ENCODE measurements at places on chromosomes 1 and 21.

DNA sequence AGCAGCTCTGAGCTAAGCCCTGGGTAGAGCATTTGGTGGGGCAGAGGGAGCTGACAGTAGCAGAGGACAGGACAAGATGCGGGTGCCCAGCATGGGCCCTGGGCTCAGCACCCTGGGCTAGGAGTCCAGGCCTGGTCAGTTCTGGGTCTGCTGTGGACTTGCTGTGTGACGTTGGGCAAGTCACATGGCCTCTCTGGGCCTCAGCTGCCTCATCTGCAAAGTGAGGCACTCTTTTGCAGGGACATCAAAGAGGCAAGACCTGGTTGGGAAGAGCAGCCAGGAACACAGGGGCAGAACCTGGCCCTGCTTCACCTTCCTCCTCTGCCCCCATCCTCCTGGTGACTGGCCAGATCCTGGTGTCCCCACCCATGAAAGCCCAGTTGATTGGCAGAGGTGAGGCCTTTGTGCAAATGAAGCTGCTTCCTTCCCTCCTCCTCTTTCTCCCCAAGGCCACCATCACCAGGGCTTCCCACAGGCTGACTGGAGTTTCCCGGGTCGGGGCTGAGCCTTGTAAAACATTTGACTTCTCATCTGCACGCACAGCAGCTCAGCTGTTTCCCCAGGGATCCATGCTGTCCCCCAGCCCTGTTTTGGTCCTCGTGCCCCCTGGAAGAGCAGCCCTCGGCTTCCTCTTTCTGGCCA is 350.5 kb downstream of the MATN1 start:
- no peak for DNase-seq

DNA sequence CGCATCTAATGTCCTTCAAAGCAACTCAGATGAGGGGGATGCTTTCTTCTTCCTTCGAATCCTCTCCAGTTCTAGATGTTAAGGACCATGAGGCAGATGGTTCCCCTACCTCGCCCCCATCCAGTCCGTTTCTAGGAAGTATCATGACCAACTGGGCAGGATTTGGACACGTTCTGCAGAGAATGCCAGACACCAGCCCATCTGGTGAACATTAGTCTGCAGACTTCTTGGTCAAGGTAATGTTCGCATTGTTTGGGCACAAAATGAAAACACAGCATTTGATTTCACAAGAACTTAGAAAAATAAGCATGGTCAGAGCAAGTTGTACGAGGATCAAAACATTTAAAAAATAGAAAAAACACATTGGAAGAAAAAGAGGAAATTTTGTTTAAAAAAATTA is 25.4 kb upstream of the ADARB1 start:
- DNase-seq, result no peak

- DNase-seq, result no peak
Measured at GRCh38 chr1:205420938-205421337, 918 bp downstream of the LEMD1 start.

- DNase-seq, result no peak
Measured at GRCh38 chr1:36782785-36783184, 251.5 kb downstream of the GRIK3 start.

- no peak for DNase-seq
Measured at GRCh38 chr1:29057700-29058099, 66.0 kb downstream of the TMEM200B start.

- DNase-seq, result no peak
Measured at GRCh38 chr1:39735731-39736130, 3.0 kb upstream of the PPIE start.

DNA sequence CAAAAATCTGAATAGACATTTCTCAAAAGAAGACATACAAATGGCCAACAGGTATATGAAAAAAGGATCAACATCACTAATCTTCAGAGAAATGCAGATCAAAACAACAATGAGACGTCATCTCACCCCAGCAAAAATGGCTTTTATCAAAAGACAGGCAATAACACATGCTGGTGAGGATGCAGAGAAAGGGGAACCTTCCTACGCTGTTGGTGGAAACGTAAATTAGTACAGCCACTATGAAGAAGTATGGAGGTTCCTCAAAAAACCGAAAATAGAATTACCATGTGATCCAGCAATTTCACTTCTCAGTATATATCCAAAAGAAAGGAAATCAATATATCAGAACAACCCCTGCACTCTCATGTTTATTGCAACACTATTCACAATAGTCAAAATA is 65.1 kb upstream of the ATP1B1 start:
- DNase-seq, result no peak

GRCh38 chr21:39429445-39429844 is 16.1 kb downstream of the LCA5L start:
- no peak for DNase-seq

DNA sequence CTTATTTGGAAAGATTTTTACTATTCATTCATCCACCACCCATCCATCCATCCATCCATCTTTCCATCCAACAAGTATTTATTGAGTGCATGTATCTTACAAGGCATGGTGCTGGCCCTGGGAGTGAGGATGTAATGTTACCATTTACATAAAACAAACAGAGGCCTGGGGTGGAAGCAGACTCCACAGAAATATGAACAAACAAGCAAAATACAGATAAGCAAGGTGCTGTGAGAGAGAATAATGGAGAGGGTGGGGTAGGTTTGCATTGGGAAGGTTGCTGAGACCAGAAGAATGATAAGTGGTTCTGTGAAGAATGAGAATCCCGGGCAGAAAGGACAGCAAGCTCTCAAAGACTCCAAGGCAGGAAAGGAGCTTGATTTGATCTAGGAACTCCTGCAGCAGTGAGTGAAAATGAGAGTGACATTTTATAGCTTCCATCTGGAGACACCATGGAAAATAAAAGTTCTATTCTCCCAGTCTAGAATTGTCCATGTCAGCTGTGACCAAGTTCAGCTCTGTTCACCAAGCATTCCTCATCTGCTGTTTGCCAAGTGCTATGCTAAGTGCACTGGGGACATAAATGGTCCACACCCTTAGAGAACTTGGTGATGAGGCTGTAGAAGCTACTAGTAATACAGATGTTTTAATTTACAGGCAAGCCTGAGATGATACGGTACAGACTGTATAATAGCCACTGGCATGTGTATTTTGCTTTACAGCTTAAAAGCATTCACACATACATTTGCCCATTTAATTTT is 75.3 kb downstream of the PEX14 start:
- no peak for DNase-seq

DNA sequence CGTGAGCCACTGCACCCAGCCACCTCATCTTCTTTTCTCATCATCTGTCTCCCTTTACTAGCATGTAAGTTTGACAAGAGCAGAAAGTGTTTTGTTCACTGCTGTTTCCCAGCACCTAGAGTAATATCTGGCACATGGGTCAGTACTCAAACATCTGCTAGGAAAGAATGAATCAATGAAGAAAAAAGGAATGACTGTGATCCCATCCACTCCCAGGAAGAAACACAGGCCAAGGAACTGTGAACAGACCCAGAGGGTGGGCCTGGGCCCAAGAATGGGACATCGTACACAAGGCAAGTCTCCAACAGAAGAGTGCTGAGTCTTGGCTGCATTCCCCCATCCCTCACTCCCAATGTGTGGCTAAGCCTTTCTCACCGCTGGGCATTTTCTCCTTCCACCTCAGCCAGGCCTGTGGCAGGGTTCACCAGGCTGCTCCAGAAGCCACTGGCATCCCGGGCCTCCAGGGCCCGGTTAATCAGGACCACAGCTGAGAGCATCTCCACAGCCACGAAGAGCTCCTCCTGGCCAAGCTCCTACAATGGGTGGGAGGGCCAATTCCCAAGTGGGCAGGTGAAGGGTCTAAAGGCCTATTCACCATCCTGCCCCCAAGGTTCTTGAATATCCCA is 18.4 kb downstream of the IQGAP3 start:
- DNase-seq, result no peak
